ENCODE measurements at places on chromosomes 16 and 17.
A peak's percentile ranks its signal among the peaks of the same experiment; 100 is the strongest.

- H3K4me1 ChIP-seq = no peaks in the 10 kb centered on the region
- H3K36me3 ChIP-seq = no peaks in the 10 kb centered on the region
- no peak overlapping the region for H3K27ac ChIP-seq
- DNase-seq = no peak
- H3K27me3 ChIP-seq = no peaks in the 10 kb centered on the region
These were observed 40.4 kb upstream of the DNAH17 start for GRCh38 chr17:78617511-78618061.

GRCh38 chr17:42182927-42183734, 2.1 kb downstream of the HCRT start:
- H3K4me1 ChIP-seq = peaks cover 25% of the 10 kb centered on the region
- H3K27me3 ChIP-seq = no peaks in the 10 kb centered on the region
- no peaks in the 10 kb centered on the region for H3K36me3 ChIP-seq
- peak overlapping the region; percentile 78 for H3K27ac ChIP-seq
- no peak for DNase-seq
- H3K4me3 ChIP-seq = peak overlapping the region; percentile 70

GRCh38 chr17:73267648-73268537, 6.2 kb upstream of the CPSF4L start:
- no peak for DNase-seq
- no peaks in the 10 kb centered on the region for H3K36me3 ChIP-seq
- H3K27ac ChIP-seq = no peak overlapping the region
- peaks cover under 1% of the 10 kb centered on the region for H3K4me1 ChIP-seq
- no peak overlapping the region for H3K4me3 ChIP-seq

DNA sequence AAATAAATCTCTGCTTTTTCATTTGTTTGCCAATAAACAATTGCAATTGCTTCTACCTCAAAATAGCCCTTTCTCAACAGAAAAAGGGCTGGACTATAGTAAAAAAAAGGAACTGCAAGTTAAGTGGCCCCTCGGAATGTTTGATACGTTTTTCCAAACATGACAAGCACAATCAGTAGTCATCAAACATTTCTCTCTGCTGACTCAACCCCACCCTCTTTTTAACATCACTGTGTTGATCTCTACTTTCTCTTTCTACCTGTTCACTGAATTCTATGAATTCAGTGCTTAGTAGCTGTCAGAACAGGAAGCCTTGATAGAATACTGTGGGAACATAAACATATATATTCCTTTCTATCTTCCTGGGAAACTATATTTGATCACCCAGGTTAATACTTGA, 116.5 kb upstream of the AXIN2 start:
- H3K4me1 ChIP-seq = peaks cover 12% of the 10 kb centered on the region
- H3K4me3 ChIP-seq = no peak overlapping the region
- DNase-seq = no peak
- H3K27me3 ChIP-seq = no peaks in the 10 kb centered on the region
- H3K27ac ChIP-seq = no peak overlapping the region
- H3K36me3 ChIP-seq = no peaks in the 10 kb centered on the region

DNA sequence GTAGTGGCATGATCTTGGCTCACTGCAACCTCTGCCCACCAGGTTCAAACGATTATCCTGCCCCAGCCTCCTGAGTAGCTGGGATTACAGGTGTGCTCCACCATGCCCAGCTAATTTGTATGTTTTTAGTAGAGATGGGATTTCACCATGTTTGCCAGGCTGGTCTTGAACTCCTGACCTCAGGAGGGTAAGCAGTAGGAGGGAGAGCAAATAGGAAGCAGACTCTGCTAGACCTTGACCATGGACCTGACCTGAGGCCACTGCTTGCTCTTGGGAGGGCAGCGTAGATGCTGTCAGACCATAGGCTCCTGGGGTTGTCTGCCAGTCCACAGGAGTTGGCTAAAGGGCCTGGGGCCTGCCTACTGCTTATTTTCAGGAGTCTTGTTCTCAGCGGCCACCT, 28.6 kb downstream of the AKAP1 start:
- H3K36me3 ChIP-seq = peaks cover 19% of the 10 kb centered on the region
- no peak overlapping the region for H3K4me3 ChIP-seq
- no peak overlapping the region for H3K27ac ChIP-seq
- no peak for DNase-seq

GRCh38 chr16:56334761-56335160, 90.6 kb downstream of the AMFR start:
- no peak overlapping the region for H3K4me3 ChIP-seq
- DNase-seq = no peak
- peak overlapping the region; percentile 43 for H3K27ac ChIP-seq
- H3K27me3 ChIP-seq = no peaks in the 10 kb centered on the region
- no peaks in the 10 kb centered on the region for H3K36me3 ChIP-seq

GRCh38 chr17:44312396-44313104, 4.1 kb downstream of the RUNDC3A start:
- no peak overlapping the region for H3K27ac ChIP-seq
- H3K4me1 ChIP-seq = peaks cover 38% of the 10 kb centered on the region
- H3K36me3 ChIP-seq = no peaks in the 10 kb centered on the region
- DNase-seq = no peak
- H3K4me3 ChIP-seq = no peak overlapping the region

GRCh38 chr16:27291106-27291505, 22.5 kb upstream of the NSMCE1 start:
- peaks cover 2% of the 10 kb centered on the region for H3K4me1 ChIP-seq
- no peak overlapping the region for H3K4me3 ChIP-seq
- no peaks in the 10 kb centered on the region for H3K27me3 ChIP-seq
- H3K27ac ChIP-seq = no peak overlapping the region
- no peak for DNase-seq

- H3K27ac ChIP-seq = no peak overlapping the region
- DNase-seq = no peak
- no peaks in the 10 kb centered on the region for H3K4me1 ChIP-seq
These were observed 10.0 kb downstream of the SLC38A8 start for GRCh38 chr16:84032458-84033178.

GRCh38 chr16:31508706-31509195, 560 bp upstream of the RUSF1 start:
- peak overlapping the region; percentile 99 for H3K4me3 ChIP-seq
- H3K36me3 ChIP-seq = peaks cover 25% of the 10 kb centered on the region
- peaks cover 14% of the 10 kb centered on the region for H3K4me1 ChIP-seq
- no peaks in the 10 kb centered on the region for H3K27me3 ChIP-seq

DNA sequence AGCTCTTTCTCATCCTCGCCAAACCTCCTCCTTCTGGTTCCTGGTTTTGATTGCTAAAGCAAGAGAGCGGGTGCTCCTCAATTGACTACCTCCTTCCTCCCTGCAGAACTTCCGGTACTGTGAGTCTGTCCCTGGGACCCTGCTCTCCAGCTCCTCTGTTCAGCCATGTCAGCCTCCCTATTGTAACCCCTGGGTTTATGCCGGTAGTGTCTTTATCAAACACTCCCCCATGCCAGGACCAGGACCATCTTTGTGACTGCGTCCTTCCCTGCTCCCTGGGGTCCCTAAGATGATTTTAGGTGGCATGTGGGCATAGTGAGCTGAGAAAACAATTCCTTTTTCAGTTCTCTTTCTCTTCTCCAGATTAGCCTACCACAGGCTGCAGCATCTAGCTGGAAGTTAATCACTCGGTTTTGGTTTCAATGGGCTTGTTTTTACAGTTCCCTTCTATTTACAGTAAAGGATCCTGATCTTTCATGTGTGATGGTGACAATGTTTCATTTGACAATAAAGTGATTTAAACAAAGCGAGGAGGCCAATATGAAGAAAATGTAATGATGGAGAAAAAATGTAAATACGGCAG, 27.7 kb upstream of the IL21R start:
- H3K27ac ChIP-seq = peak overlapping the region; percentile 50
- no peak overlapping the region for H3K4me3 ChIP-seq
- no peaks in the 10 kb centered on the region for H3K36me3 ChIP-seq
- no peaks in the 10 kb centered on the region for H3K27me3 ChIP-seq

DNA sequence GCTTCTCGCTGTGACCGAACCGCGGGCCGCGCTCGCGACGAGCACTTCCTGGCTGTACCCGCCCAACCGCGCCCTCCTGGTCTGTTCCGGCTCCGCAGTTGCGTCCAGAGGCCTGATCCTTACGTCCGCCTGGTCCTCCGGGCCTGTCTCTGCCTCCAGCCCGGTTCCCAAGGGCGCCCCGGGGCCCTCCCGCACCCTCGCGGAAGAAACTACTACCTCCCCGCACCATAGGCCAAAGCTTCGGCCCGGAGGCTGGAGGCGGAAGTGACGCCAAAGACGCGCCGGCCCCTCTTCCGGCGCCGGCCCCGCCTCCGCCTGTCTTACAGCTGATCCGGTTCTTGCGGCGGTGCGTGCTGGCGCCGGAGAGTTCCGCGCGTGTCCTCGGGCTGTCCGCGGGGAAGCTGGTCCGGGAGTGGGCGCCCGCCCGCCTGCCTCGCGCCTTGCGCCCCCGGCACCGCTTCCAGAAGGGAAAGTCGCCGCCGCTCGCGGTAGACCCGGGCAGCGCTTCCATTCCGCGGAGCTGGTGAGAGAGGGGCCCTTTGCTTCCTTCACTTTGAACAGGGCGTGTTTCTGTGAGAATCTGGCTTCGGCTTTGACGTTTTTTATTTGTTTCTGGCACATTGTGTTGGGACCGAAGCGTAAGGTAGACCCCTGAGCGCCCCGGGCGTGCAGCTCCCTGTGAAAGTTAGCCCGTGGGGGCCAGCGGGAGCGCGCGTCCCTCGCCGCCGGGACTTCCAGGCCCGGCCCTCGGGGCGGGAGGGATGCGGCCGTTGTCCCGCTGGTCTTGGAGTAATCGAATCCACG, at the start of gene ZNF778:
Gene ZNF778, plus strand, starts transcription at position 316 of the 804 bp plus-strand sequence. CDS start 3,425 bp downstream, outside the sequence.
- H3K36me3 ChIP-seq = peaks cover 3% of the 10 kb centered on the region
- peaks cover 21% of the 10 kb centered on the region for H3K4me1 ChIP-seq
- no peaks in the 10 kb centered on the region for H3K27me3 ChIP-seq
- peak within 1 kb of the TSS; percentile 99 for H3K27ac ChIP-seq

GRCh38 chr16:83842291-83842690, 34.5 kb downstream of the HSBP1 start:
- no peaks in the 10 kb centered on the region for H3K4me1 ChIP-seq
- no peak for DNase-seq
- no peaks in the 10 kb centered on the region for H3K27me3 ChIP-seq
- H3K27ac ChIP-seq = no peak overlapping the region

- H3K36me3 ChIP-seq = no peaks in the 10 kb centered on the region
- H3K4me3 ChIP-seq = no peak overlapping the region
- no peak overlapping the region for H3K27ac ChIP-seq
- DNase-seq = no peak
- H3K4me1 ChIP-seq = peaks cover 4% of the 10 kb centered on the region
- H3K27me3 ChIP-seq = no peaks in the 10 kb centered on the region
These were observed 6.5 kb downstream of the HSD17B2 start for GRCh38 chr16:82041542-82041941.

DNA sequence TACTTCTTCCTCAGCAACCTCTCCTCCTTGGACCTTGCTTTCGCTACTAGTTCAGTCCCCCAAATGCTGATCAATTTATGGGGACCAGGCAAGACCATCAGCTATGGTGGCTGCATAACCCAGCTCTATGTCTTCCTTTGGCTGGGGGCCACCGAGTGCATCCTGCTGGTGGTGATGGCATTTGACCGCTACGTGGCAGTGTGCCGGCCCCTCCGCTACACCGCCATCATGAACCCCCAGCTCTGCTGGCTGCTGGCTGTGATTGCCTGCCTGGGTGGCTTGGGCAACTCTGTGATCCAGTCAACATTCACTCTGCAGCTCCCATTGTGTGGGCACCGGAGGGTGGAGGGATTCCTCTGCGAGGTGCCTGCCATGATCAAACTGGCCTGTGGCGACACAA, 429 bp downstream of the OR2C1 start:
- DNase-seq = no peak
- no peaks in the 10 kb centered on the region for H3K4me1 ChIP-seq
- H3K27ac ChIP-seq = no peak overlapping the region
- H3K36me3 ChIP-seq = no peaks in the 10 kb centered on the region
- H3K4me3 ChIP-seq = no peak overlapping the region

DNA sequence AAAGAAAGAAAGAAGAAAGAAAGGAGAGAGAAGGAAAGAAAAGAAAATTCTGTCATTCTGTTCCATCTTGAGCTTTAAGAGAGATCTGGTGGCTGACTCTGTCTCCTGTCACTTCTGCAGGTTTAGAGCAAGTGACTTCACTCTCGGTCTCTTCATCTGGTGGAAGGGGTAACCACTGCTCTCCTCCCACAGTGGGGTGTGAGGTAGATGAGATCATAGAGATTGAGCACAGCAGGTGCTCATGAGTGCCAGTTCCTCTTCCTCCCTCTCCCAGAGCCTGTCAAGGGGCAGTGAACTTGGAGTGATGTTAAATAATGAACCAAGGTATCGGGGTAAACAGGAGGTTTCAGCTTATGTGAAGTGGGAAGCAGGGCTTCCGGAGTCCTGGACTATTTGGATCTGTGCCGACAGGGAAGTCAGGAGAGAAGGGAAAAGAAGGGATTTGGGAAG, 47.7 kb downstream of the BEAN1 start:
- H3K4me1 ChIP-seq = peaks cover 6% of the 10 kb centered on the region
- no peaks in the 10 kb centered on the region for H3K27me3 ChIP-seq
- no peaks in the 10 kb centered on the region for H3K36me3 ChIP-seq
- no peak for DNase-seq
- H3K4me3 ChIP-seq = no peak overlapping the region

GRCh38 chr17:64077379-64077778, 52.6 kb downstream of the ERN1 start:
- no peaks in the 10 kb centered on the region for H3K27me3 ChIP-seq
- DNase-seq = no peak
- no peaks in the 10 kb centered on the region for H3K36me3 ChIP-seq
- no peak overlapping the region for H3K4me3 ChIP-seq
- H3K4me1 ChIP-seq = peaks cover 36% of the 10 kb centered on the region
- no peak overlapping the region for H3K27ac ChIP-seq

- H3K27me3 ChIP-seq = no peaks in the 10 kb centered on the region
- peak overlapping the region; percentile 32 for H3K4me3 ChIP-seq
- DNase-seq = no peak
- H3K36me3 ChIP-seq = no peaks in the 10 kb centered on the region
- no peak overlapping the region for H3K27ac ChIP-seq
These were observed 22.0 kb upstream of the NPTX1 start for GRCh38 chr17:80498242-80498919.

DNA sequence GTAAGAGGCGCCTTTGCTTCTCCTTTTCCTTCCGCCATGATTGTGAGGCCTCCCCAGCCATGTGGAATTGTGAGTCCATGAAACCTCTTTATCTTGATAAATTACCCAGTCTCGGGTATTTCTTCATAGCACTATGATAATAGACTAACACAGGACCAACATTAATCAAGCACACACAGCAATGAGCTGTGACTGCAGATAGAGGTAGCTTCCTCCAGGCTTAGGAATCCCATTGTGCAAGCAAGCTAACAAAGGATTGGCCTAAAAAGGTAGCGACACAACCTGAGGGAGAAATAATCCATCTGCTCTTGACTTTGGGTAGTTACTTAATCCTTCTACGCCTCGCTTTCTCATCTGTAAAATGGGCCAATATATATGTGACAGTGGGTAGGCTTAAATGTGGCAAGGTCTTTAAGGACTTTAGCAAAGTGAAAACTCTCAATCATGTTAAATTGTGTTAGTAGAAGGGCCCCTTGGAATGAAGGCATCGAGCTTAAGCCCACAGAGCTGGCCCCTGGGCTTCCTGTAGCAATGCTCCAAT, 393.6 kb downstream of the SOX9 start:
- no peak overlapping the region for H3K27ac ChIP-seq
- peaks cover 23% of the 10 kb centered on the region for H3K4me1 ChIP-seq
- H3K36me3 ChIP-seq = no peaks in the 10 kb centered on the region
- H3K4me3 ChIP-seq = no peak overlapping the region
